ENCODE measurements at places on chromosomes 12 and 14.

DNA sequence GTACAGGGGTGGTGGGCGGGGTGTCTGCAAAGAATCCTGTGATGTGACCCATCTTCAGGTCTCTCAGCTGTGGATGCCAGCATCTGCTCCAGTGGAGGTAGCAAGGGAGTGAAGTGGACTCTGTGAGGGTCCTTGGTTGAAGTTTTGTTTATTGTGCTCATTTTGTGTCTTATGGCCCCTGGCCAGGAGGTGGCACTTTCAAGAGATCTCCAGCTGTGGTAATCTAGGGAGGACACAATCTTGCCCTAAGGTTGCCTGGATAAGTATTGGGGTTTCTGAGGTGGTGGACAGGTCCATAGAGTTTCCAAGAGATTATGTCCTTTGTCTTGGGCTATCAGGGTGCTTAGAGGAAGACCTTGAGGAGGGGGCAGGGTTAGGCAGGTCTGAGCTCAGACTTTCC lies 260.7 kb downstream of the CCDC59 start:
- DNase-seq = no peak

- DNase-seq = peak; percentile 55
These were observed 1.8 kb downstream of the KCNA1 start for GRCh38 chr12:4911316-4911994.

- DNase-seq = no peak
These were observed 22.2 kb upstream of the PLEKHG3 start for GRCh38 chr14:64681796-64682710.

GRCh38 chr12:29738365-29738764 lies 45.4 kb downstream of the TMTC1 start:
- no peak for DNase-seq

GRCh38 chr12:110931315-110931728 lies 10.9 kb upstream of the MYL2 start:
- no peak for DNase-seq

DNA sequence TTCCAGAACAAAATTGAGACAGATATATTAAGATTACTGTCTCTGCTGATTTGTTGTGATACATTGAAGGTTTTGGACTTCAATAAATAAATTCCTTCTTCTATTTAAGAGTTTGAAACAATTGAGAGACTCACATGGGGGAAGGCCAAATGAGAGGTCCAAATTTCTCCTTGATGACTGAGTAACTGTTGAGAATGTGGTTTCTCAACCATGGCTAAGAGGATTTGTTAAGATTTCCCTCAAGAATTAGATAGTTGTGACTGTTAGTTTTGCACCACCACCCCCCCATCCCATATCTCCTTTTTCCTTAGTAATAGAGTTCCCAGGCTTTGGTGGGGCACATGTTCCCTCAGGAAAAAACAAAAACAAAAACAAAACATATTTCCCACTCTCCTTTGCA lies 47.7 kb upstream of the IGF1 start:
- DNase-seq = no peak

DNA sequence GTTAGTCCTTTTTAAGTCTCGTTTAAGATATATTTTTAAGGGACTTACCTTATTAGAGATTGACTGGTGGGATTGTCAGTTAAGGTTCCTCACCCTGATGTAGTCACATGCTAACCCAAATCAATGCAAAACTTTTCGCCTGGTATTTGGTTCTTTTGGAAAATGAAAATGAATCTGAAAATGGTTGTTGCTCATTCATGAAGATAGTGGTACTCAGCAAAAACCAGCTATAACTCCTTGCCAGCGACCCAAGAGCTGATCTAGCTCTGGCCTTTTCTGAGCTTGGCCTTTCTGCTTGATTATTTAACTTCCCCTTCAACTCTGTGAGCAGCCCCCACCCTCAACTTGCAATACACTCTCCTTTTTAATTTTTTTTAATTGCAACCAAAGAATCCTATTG lies 85.0 kb upstream of the GTF2A1 start:
- peak; percentile 61 for DNase-seq

DNA sequence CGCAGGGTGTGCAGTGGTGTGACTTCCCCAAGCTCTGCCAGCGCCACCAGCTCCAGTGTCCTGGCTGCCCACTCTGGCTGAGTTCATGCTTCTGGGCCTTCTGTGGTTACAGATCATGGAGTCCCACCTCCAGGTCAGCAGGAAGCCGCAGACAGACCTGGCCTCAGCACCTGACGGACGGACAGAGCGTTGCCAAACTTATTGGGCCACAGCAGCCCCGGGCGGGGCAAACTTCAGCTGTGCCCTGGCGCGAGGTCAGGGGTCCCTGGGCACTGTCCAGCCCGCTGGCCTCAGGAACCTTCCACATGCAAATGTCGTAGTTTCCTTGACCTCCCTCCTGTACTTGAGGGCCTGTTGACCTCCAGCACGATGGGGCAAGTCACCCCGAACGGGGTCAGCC lies 11.2 kb downstream of the GPR132 start:
- DNase-seq = no peak

DNA sequence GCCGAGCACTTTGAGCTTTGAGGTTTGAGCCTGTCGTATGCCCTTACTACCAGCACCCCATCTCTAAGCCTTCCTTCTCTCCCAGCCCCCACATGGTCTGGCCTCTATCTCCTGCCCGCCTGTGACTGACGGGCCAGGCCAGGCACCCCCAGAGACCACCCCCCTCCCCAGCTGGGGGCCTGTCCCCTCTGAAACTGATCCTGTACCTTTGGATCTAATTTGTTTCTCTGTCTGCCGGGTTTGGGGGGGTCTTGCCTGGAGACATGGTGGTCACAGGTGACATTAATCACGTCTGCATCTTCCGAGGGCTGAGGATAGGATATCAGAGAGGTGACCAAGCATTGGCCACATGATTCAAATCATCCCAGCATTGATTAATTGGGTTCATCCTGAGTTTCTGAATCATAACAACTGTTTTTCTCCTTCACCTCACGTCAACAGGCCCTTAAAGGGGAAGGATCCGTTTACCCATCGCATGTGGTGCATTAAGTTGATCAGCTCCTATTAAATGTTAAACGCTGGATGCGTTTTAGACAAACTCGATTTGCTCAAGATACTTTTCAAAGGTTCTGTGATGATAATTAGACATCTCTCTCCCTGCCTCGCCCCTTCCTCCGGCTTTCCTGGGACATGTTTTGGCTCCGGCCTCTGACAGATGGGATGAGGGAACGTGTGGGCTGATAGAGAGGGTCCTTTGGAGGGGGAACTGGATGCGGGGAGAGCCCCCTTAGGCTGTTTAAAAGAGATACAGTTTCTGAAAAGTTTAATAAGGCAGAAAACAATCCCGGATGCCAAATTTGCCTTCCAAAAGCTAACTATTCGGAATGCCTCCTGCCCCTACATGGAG lies 63.3 kb upstream of the TBX3 start:
- no peak for DNase-seq

DNA sequence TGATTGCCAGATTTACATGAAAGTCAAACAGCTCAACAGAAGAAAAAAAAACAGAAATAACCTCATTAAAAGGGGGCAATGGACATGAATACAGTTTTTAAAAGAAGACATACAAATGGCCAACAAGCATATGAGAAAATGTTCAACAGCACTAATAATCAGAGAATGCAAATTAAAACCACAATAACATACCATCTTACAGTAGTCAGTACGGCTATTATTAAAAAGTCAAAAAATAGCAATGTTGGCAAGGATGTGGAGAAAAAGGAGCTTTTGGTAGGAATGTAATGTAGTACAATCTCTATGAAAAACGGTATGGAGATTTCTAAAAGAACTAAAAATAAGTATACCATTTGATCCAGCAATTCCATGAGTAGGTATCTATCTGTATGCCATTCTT lies 272.1 kb downstream of the CEP128 start:
- DNase-seq = no peak

- DNase-seq = peak; percentile 84
These were observed 20.9 kb downstream of the SLCO1C1 start for GRCh38 chr12:20716037-20716436.

DNA sequence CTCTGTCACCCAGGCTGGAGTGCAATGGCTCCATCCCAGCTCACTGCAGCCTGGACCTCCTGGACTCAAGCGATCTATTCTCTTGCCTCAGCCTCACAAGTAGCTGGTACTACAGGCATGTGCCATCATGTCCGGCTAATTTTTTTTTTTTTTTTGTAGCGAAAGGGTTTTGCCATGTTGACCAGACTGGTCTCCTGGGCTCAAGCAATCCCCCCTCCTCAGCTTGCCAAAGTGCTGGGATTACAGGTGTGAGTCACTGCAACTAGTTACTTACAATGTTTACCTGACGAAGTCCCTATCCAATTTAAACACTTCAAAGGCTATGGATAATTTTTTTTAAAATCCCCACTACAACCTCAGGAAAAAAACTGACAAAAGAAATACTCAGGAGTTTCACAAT lies 1.8 kb downstream of the KRR1 start:
- no peak for DNase-seq

- no peak for DNase-seq
These were observed 89.9 kb downstream of the BICD1 start for GRCh38 chr12:32196250-32197198.

GRCh38 chr12:11761869-11762567 lies 112.5 kb downstream of the ETV6 start:
- DNase-seq = peak; percentile 92

All from RPMI8226 (cell line).